Islet precursor cell (in vitro differentiated cells): ENCODE measurements at places on chromosomes 3 and 15.

GRCh38 chr15:94930441-94930840 is 699.1 kb downstream of the MCTP2 start:
- DNase-seq = no peak

GRCh38 chr3:104646196-104646595 is 720.5 kb upstream of the ALCAM start:
- DNase-seq = no peak

DNA sequence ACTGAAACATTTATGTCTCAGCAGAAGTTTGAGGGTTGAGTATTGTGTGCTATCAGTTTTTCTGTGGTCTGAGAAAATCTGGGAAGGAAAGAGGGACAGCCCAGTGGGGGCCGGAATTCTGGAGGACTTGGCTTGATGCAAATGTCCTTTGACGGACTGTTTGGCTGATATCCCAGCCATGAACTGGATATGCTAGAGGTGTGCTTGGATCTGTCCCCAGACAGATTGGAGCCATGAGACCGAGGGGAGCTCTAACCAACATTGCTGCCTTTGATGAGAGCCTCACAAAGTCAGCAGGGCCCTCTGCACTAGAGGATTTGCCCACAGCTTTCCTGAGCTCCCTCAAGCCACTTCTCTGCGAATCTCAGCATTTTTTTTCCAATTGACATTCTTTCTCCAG is 405.6 kb downstream of the NTRK3 start:
- DNase-seq = no peak

DNA sequence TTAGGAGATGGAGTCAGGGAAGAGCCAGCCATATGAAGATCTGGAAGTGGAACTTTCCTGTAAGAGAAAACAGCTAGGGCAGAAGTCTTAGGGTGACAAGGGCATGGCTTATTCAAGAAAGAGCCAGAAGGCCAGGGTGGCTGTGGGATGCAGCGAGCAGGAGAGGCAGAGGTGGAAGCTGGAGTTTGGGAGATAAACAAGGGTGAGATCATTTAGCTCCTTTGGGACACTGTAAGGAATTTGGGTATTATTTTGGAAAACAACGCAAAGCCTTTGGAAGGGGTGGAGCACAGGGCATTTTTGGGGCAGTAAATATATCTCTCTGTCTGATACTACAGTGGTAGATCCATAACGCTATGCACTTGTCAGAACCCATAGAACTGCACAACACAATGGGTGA is 5.0 kb upstream of the IL16 start:
- DNase-seq = no peak

DNA sequence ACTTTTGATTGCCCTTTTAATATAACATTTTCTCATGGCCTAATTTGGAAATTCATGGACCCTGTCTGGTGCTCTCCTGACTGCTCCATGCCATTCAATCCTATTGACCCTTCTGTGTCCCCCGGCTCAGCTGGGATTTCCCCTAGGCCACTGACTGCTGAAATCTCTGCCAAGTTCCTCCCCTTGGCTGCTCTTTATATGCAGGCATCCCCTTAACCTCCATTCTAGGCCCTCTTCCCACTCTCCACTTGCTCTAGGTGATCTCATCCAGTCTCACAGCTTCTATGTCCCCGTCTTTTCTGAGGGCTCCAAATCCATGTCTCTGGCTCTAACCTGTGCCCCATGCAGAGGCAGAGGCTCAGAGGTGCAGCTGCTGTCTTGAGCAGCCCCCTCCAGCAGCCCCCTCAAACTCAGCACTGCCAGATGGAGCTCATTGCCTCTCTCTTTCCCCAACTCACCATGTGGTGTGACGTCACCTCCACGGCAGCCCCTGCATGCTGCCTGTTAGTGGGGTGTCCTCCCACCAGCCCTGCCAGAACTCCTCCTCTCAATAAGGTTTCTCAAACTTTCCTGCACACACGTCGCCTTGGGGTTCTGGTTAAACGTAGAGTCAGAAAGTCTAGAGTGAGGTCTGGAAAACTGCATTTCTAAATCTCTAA is 6.6 kb downstream of the FSD2 start:
- DNase-seq = no peak

- no peak for DNase-seq
Measured at GRCh38 chr15:58466566-58466965, 34.8 kb downstream of the LIPC start.

- no peak for DNase-seq
Measured at GRCh38 chr15:38220606-38221273, 31.9 kb upstream of the SPRED1 start.
